COLO829 (cell line): ENCODE measurements at places on chromosomes 11 and 22.

DNA sequence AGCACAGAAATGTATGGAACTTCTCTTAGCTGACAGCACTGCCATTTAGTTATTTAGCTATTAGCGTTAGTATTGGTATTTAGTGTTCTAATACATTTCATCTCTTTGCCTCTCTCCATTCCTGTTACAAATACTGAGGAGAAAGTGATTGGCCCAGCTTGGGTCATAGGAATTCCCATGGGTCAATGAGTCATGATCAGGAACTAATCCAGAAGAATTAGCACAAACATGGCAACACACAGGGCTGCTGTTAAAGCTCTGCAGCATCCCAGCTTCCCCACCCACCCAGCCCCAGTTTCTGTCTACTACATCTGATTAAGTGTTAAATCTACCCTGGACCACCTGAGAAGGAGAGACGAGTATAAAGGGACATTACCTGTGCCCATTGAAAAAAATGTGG, 36.1 kb downstream of the PDGFD start:
- DNase-seq: peak; percentile 63

DNA sequence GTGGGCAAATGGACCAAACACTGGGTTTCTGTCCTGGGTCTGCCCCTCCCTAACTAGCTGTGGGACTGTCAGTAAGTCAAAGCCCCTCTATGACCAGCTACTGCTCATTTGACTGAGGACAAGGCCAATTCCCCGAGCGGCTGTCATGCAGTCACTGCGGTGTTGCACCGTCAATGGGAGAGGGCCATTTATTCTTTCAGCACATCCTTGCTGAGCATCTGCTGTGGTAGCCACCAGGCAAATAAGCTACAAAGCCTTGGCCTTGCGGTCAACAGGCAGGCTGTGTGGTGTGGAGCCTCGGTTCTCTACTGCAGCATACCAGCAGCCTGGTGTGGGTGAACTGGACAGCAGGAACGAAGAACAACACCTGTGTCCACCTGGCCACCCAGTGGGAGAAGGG, 25.8 kb upstream of the SERPIND1 start:
- DNase-seq: no peak

GRCh38 chr11:8631395-8632118, 37.5 kb upstream of the STK33 start:
- DNase-seq: peak; percentile 9

- DNase-seq: no peak
These were observed 58.0 kb upstream of the PLET1 start for GRCh38 chr11:112318661-112319060.

- DNase-seq: no peak
These were observed 10.4 kb upstream of the TCF20 start for GRCh38 chr22:42280836-42281235.

- DNase-seq: no peak
These were observed 472.3 kb downstream of the MN1 start for GRCh38 chr22:27329131-27329850.

GRCh38 chr11:96338910-96339705, 3.9 kb downstream of the MAML2 start:
- DNase-seq: no peak

GRCh38 chr11:94521684-94522083, 9.4 kb downstream of the C11orf97 start:
- DNase-seq: no peak

- no peak for DNase-seq
These were observed 17.9 kb downstream of the TUB start for GRCh38 chr11:8098879-8099278.

- DNase-seq: no peak
These were observed 90.4 kb upstream of the CLPB start for GRCh38 chr11:72524711-72525110.

DNA sequence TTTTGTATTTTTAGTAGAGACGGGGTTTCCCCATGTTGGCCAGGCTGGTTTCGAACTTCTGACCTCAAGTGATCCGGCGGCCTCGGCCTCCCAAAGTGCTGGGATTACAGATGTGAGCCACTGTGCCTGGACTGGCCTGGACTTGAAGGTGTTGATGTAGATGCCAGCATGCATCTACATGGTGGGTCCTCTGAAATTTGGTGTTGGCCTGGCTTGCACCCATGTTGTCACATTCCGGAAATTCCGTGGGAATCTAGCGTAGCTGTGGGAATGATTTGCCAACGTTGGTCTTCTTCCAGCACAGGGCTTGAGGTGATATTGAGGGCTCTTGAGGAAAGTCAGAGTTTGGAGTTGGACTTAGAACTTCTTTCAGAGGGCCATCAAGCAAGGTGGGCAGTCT, 6.5 kb downstream of the PACS1 start:
- DNase-seq: no peak

- DNase-seq: no peak
These were observed 80.8 kb downstream of the IGLL5 start for GRCh38 chr22:22968366-22968765.

DNA sequence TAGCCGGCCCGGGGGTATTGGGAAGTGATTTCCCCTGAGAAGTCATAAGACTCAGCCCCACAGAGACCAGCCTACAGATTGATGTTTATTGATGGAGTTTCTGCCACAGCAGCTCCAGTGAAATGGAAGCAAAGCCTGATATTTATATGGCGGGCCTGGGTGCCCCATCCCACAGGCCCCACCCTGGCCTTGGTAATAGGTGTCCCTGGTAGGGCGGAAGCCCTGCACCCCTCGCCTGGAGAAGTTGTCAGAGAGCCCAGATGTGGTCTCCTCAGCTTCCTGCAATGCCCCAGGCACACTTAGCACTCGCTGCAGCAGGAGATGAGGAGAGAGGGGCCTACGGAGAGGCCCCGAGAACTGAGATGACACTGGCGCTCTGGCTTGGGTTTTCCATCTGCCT, 107.4 kb downstream of the MORC2 start:
- DNase-seq: no peak

DNA sequence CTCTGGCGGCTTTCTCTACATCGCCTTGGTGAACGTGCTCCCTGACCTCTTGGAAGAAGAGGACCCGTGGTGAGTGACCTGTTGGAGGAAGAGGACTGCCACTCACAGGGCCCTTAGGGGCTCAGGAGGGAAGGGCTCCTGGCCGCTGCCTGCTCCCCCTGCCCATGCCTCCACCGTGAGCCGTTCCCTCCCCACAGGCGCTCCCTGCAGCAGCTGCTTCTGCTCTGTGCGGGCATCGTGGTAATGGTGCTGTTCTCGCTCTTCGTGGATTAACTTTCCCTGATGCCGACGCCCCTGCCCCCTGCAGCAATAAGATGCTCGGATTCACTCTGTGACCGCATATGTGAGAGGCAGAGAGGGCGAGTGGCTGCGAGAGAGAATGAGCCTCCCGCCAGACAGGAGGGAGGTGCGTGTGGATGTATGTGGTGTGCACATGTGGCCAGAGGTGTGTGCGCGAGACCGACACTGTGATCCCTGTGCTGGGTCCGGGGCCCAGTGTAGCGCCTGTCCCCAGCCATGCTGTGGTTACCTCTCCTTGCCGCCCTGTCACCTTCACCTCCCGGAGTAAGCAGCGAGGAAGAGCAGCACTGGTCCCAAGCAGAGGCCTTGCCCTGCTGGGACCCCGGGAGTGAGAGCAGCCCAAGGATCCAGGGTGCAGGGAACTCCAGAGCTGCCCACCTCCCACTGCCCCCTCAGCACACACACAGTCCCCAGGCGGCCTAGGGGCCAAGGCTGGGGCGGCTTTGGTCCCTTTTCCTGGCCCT, 6.9 kb downstream of the SLC39A13 start:
- no peak for DNase-seq

DNA sequence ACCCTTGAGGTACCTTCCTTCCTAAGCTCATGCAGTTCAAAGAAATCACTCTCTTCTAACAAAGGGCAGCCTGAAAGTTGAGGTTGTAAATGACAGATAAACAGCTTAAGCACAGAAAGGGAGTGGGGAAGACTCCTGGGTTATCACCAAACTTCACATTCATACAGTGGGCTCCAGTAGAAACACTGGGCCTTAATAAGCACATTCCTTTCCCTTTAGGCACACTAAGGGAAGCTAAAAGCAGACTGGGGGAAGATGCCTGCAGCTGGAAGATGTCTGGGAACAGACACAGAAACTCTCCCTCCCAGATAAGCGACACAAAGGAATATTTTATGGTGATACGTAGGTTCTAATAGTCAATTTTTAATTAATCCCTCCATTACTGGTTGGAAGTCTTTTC, 350.3 kb upstream of the MPPED2 start:
- no peak for DNase-seq

- no peak for DNase-seq
These were observed 94.5 kb downstream of the ZC3H12C start for GRCh38 chr11:110187731-110188130.

DNA sequence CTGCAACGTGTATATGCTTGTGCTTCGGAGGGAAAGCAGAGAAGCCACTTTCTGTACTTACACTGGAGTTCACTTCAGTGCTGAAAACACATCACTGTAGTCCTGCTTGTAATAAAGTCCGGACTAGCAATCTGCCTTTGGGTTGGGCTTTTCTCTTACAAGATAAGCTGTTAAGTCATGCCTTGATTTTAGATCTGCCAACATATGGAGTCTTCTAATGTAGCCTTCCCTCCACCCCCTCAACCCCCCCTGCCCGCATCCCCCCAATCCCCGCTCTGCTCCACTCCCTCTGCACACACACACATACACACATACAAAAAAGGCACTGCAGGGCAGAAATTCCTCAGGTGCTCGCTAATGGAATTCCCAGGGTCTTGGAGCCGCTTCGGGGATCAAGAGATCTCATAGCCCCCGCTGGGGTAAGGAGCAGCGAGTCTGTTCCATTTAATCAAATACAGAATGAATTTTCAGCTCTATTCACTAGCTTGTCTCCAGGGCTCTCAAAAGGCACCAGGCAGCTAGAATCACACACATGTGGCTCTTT, 3.4 kb downstream of the CDON start:
- DNase-seq: no peak

- DNase-seq: no peak
These were observed 561.9 kb upstream of the ANO5 start for GRCh38 chr11:21630934-21631478.

DNA sequence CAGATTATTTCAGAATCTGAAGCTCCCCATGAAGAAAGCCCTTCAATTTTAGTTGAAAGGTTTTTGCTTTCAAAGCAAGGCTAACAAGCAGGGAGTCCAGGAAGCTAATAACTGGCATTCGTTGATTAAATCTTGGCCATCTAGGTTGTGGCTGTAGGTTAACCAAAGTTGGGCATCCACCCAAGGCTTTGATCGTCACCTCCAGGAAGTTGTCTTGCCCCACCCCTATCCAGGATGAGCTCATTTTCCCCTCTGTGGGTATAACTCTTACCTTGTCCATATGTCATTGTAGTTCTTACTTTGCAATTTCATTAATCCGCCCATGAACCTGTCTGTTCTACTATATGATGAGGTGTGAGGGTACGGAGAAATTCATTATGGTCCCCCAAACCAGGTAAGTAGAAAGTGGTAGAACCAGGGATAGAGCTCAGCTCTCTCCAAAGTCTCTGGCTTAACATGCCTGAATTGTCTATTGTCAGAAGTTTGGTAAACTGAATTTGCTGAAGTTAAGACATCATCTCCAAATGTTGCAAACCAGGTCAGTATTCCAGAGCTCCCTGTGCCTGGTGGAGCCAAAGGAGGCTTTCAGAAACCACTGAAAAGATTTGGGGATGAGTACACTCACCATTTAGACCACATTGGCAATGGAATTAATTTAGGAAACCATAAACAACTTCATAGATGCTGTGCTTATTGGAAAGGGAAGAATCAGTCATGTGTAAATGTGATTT, 97.1 kb downstream of the CD44 start:
- no peak for DNase-seq

GRCh38 chr11:107780136-107780535, 68.3 kb upstream of the SLN start:
- no peak for DNase-seq

DNA sequence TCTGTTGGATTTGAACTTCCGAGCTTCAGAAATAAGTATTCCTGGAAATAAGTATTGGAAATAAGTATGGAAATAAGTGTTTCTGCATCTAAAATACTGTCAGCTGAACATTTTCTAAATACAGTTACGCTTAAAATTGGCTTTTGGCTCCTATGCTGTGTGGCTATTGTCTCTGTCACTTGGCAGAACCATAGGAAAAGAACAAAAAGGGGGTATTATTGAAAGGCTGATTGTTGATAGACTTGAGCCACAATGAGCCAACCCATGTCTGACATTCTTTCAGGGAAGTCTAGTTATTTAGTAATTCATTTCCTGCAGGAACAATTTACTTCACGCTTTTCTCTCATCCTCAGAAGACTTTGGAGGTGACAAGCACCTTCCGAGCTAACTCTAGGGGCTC, 32.5 kb upstream of the LARGE1 start:
- DNase-seq: no peak

DNA sequence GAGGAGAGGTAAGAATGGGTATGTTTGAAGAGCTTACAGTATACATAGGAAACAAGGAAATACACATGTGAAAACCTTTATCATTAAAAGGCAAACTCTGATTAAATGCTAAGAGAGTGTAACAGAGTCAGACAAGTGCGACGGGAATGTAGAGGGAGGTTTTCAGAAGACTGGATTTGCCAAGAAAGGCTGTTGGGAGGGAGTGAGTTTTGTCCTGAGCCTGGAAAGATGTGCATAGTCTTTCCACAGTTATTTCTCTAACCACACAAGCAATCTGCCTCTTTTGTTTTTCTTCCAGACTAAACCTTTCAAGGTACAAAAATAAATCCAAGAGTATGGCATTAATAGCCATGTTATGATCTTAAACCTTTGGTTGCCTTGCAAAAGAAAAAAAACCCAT, 170.9 kb downstream of the KIRREL3 start:
- DNase-seq: no peak

DNA sequence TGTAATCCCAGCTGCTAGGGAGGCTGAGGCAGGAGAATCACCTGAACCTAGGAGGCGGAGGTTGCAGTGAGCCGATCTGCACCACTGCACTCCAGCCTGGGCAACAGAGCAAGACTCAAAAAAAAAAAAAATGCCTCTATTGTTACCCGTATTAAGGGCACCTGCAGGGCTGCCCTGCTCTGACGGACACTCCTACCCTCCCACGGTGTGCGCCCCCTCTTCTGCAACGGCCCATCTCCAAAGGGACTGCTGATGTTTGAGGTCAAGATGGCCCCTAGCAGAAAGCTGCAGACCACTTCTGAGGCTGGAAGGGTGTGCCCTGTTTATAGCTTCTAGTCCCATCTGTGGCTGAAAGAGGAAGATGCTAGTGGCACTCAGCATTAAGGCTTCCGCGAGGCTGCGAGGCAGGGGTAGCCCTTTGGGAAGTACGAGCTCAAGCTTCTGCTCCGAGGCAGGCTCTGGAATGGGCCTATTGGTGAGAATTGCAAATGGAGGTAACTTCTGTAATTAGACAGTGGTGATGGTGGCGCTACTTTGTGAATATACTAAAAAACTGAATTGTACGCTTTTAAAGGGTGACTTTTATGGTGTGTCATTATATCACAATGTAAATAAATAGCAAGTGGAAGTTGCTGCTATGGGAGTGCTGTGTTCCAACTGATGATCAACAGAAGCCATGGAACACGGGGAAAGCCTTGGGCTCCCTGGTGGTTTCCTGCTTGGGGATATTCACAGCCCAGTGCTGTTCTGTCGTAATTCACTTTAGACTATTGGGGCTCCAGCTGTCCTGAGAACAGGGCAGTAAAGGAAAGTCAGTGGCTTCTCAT, 24.3 kb downstream of the ARFGAP2 start:
- no peak for DNase-seq

- DNase-seq: no peak
These were observed 14.1 kb upstream of the MDK start for GRCh38 chr11:46367244-46367915.

GRCh38 chr11:36210529-36210928, 78.7 kb downstream of the COMMD9 start:
- DNase-seq: no peak

- DNase-seq: peak; percentile 42
These were observed 120.4 kb downstream of the PHF21B start for GRCh38 chr22:44889255-44889878.
